ENCODE measurements at places on chromosomes 4 and X.

GRCh38 chr4:152850377-152850776 lies 70.6 kb downstream of the ARFIP1 start:
- H3K27me3 ChIP-seq = no peaks in the 10 kb centered on the region
- H3K36me3 ChIP-seq = no peaks in the 10 kb centered on the region
- H3K4me3 ChIP-seq = no peak overlapping the region
- peaks cover 10% of the 10 kb centered on the region for H3K4me1 ChIP-seq
- DNase-seq = peak; percentile 63
- peak overlapping the region; percentile 59 for H3K27ac ChIP-seq

GRCh38 chrX:4263030-4263803 lies 549.8 kb upstream of the PRKX start:
- no peak for DNase-seq
- no peak overlapping the region for H3K27ac ChIP-seq
- 0 out of 2 replicates have a peak, but pooled peaks cover 2% of the 10 kb centered on the region for H3K4me1 ChIP-seq
- H3K27me3 ChIP-seq = no peaks in the 10 kb centered on the region

- no peak overlapping the region for H3K27ac ChIP-seq
- no peak overlapping the region for H3K4me3 ChIP-seq
- H3K4me1 ChIP-seq = no peaks in the 10 kb centered on the region
- 0 out of 2 replicates have a peak, but pooled peaks cover 4% of the 10 kb centered on the region for H3K27me3 ChIP-seq
Measured at GRCh38 chr4:108152980-108153379, 15.8 kb downstream of the LEF1 start.

- peak; percentile 36 for DNase-seq
- no peak overlapping the region for H3K4me3 ChIP-seq
- no peaks in the 10 kb centered on the region for H3K4me1 ChIP-seq
- H3K27ac ChIP-seq = no peak overlapping the region
- no peaks in the 10 kb centered on the region for H3K36me3 ChIP-seq
Measured at GRCh38 chr4:146243141-146243882, 29.0 kb downstream of the REELD1 start.

GRCh38 chr4:27398631-27399310 lies 538.1 kb downstream of the STIM2 start:
- H3K4me1 ChIP-seq = no peaks in the 10 kb centered on the region
- H3K27me3 ChIP-seq = no peaks in the 10 kb centered on the region
- no peak for DNase-seq
- no peak overlapping the region for H3K4me3 ChIP-seq
- no peaks in the 10 kb centered on the region for H3K36me3 ChIP-seq

- H3K27ac ChIP-seq = no peak overlapping the region
- H3K4me1 ChIP-seq = no peaks in the 10 kb centered on the region
- no peak for DNase-seq
Measured at GRCh38 chr4:87601361-87601760, 7.0 kb upstream of the DSPP start.

DNA sequence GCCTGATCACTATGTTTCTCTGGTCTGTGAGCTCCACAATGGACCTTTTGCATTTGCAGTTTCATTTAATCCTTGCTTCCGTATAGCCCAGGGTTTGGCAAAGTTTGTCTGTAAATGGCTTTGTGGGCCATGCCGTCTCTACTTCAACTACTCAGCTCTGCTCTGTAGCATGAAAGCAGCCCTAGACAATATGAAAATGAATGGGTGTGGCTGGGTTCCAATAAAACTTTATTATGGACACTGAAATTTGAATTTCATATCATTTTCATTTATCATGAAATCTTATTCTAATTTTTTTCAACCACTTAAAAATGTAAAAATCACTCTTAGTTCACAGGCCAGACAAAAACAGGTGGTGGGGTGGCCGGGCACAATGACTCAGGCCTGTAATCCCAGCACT lies 41.5 kb downstream of the ACE2 start:
- DNase-seq = no peak
- H3K4me1 ChIP-seq = no peaks in the 10 kb centered on the region
- no peaks in the 10 kb centered on the region for H3K36me3 ChIP-seq
- no peak overlapping the region for H3K27ac ChIP-seq
- H3K4me3 ChIP-seq = no peak overlapping the region

DNA sequence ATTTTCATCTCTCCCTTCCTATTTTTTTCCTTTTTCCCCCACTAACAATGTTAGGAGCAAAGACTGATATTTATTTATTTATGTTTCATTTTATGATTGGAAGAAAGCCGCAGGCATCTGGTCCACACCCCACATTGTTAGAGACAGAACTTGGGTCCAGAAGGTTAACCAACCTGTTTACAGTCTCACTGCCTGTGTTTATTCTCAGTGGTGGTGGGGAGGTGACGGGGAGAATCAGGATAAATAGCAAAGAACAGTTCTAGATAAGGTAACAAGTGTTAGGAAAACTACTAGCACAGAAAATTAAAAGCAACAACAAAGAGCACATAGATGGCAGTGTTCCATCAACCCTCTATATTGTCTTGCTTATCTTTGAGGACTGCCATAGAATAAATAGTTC lies 301.7 kb upstream of the DIPK2B start:
- H3K36me3 ChIP-seq = no peaks in the 10 kb centered on the region
- H3K27me3 ChIP-seq = no peaks in the 10 kb centered on the region
- H3K27ac ChIP-seq = no peak overlapping the region
- H3K4me3 ChIP-seq = no peak overlapping the region
- H3K4me1 ChIP-seq = no peaks in the 10 kb centered on the region

- no peaks in the 10 kb centered on the region for H3K4me1 ChIP-seq
- no peaks in the 10 kb centered on the region for H3K36me3 ChIP-seq
- H3K4me3 ChIP-seq = peak overlapping the region; percentile 72
- peaks cover 1% of the 10 kb centered on the region for H3K27me3 ChIP-seq
- H3K27ac ChIP-seq = no peak overlapping the region
- no peak for DNase-seq
Measured at GRCh38 chrX:106725931-106726330, 570 bp upstream of the RNF128 start.

GRCh38 chr4:72942565-72942964 lies 127.0 kb downstream of the COX18 start:
- no peaks in the 10 kb centered on the region for H3K36me3 ChIP-seq
- H3K27ac ChIP-seq = no peak overlapping the region
- H3K4me1 ChIP-seq = no peaks in the 10 kb centered on the region
- no peaks in the 10 kb centered on the region for H3K27me3 ChIP-seq
- H3K4me3 ChIP-seq = no peak overlapping the region

- no peaks in the 10 kb centered on the region for H3K27me3 ChIP-seq
- H3K4me3 ChIP-seq = no peak overlapping the region
- H3K36me3 ChIP-seq = no peaks in the 10 kb centered on the region
Measured at GRCh38 chrX:19133231-19133630, 11.0 kb upstream of the ADGRG2 start.

GRCh38 chr4:77040270-77040669 lies 35.5 kb downstream of the CCNI start:
- no peak overlapping the region for H3K4me3 ChIP-seq

DNA sequence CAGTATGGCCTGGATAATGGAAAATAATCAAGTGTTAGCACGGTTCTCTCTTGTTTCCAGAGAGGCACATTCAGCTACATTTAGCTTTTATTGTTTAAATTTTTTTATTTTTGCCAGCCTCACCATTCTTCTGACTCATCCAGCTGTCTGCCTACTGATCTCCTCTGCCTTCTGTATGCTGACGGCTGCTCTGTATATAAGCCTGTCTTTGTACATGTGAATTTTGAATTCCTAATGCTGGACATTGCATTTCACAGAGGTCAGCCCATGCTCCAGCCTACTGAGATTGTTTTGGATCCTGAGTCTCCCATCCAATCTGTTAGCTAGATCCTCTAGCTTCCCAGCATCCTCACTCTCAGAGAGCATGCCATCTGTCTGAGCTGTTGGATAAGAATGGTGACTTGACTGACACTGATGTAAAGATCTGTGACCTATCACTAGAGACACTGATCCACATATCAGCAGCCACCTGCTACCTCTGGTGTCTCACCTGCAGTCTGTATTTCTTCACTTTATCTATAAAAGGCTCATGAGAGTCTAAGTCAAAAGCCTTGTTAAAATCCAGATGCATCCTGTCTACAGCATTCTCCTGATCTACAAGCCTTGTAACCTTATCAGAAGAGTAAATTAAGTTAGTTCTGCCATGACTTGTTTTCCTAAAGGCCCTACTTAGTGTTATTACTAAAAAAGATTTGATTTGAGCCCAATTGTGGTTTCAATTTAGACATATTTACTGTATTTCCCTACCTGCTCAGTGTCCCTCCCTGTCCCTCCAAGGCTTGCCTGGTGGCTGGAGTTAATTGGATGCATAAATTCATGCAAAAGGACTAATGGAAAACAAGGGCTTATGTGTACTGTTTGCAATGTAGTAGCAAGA lies 25.6 kb upstream of the ARHGAP36 start:
- no peak for DNase-seq
- H3K4me3 ChIP-seq = no peak overlapping the region
- no peaks in the 10 kb centered on the region for H3K27me3 ChIP-seq
- no peak overlapping the region for H3K27ac ChIP-seq
- H3K4me1 ChIP-seq = no peaks in the 10 kb centered on the region

GRCh38 chr4:94531991-94532789 lies 80.4 kb downstream of the PDLIM5 start:
- no peak for DNase-seq
- H3K27ac ChIP-seq = no peak overlapping the region
- H3K36me3 ChIP-seq = no peaks in the 10 kb centered on the region
- no peaks in the 10 kb centered on the region for H3K27me3 ChIP-seq

- H3K27ac ChIP-seq = no peak overlapping the region
- H3K4me1 ChIP-seq = no peaks in the 10 kb centered on the region
- no peaks in the 10 kb centered on the region for H3K27me3 ChIP-seq
- H3K36me3 ChIP-seq = no peaks in the 10 kb centered on the region
Measured at GRCh38 chr4:36492041-36492440, 210.6 kb downstream of the DTHD1 start.

- peaks cover 3% of the 10 kb centered on the region for H3K4me1 ChIP-seq
- H3K27ac ChIP-seq = no peak overlapping the region
- H3K27me3 ChIP-seq = no peaks in the 10 kb centered on the region
- H3K36me3 ChIP-seq = no peaks in the 10 kb centered on the region
- no peak for DNase-seq
- no peak overlapping the region for H3K4me3 ChIP-seq
Measured at GRCh38 chr4:24991015-24991414, 39.7 kb downstream of the LGI2 start.

DNA sequence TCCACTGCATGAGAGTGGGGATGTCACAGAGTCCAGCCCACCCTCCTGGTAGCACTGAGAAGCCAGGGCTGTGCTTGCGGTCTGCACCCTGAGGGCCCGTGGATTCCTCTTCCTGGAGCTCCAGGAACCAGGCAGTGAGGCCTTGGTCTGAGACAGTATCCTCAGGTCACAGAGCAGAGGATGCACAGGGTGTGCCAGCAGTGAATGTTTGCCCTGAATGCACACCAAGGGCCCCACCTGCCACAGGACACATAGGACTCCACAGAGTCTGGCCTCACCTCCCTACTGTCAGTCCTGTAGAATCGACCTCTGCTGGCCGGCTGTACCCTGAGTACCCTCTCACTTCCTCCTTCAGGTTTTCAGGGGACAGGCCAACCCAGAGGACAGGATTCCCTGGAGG lies 2.7 kb downstream of the MAGEA1 start:
- no peaks in the 10 kb centered on the region for H3K4me1 ChIP-seq
- DNase-seq = no peak

GRCh38 chr4:101049549-101050001 lies 297.8 kb downstream of the PPP3CA start:
- H3K4me1 ChIP-seq = peaks cover 6% of the 10 kb centered on the region
- H3K4me3 ChIP-seq = no peak overlapping the region
- no peaks in the 10 kb centered on the region for H3K36me3 ChIP-seq
- no peak for DNase-seq
- H3K27ac ChIP-seq = no peak overlapping the region

GRCh38 chrX:119698845-119699244 lies 5.9 kb upstream of the SEPTIN6 start:
- H3K27me3 ChIP-seq = no peaks in the 10 kb centered on the region
- no peak overlapping the region for H3K4me3 ChIP-seq
- no peak for DNase-seq
- H3K36me3 ChIP-seq = no peaks in the 10 kb centered on the region
- peaks cover 7% of the 10 kb centered on the region for H3K4me1 ChIP-seq

DNA sequence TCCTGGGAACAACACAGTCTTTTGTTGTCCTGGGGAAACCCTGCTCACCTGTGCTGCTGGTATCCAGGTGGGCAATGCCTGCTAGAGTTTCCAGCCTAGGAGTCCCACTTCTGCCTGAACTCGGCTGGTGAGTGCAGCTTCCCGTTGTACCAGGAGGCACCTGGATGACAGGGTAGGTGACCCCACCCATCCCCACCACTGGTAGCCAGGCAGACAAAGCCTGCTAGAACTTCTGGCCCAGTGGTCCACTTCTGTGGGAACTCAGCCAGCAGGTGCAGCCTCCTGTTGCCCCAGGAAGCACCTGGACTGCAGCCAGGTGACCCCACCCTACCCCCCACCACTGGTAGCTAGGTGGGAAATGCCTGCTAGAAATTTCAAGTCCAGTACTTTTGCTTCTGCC lies 9.7 kb upstream of the TCEAL2 start:
- H3K4me1 ChIP-seq = no peaks in the 10 kb centered on the region
- DNase-seq = no peak
- H3K4me3 ChIP-seq = no peak overlapping the region
- H3K36me3 ChIP-seq = no peaks in the 10 kb centered on the region

- H3K36me3 ChIP-seq = no peaks in the 10 kb centered on the region
- H3K4me3 ChIP-seq = no peak overlapping the region
- no peaks in the 10 kb centered on the region for H3K27me3 ChIP-seq
- DNase-seq = no peak
- no peaks in the 10 kb centered on the region for H3K4me1 ChIP-seq
Measured at GRCh38 chr4:83257811-83258210, 26.8 kb downstream of the COQ2 start.

GRCh38 chrX:7889680-7890079 lies 37.5 kb downstream of the PNPLA4 start:
- no peaks in the 10 kb centered on the region for H3K36me3 ChIP-seq
- no peak for DNase-seq
- H3K27ac ChIP-seq = no peak overlapping the region

DNA sequence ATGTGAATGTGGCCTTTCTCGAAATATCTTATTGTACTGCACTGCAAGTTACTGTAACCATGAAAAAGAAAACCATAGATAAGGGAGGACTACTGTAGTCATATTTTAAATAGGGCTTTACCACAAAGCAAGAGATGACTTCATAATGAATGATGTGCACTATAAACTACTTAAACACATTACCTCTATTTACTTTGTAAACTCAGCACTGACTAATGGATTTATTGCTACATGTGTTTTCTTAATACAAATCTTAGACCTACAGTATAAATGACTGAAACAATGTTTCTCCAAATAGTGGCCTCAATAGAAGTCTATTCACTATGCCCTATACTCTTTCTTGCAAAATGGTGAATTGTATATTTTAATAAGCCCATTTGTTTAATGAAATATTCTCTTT lies 61.1 kb downstream of the HDX start:
- DNase-seq = no peak
- H3K4me1 ChIP-seq = no peaks in the 10 kb centered on the region
- no peaks in the 10 kb centered on the region for H3K27me3 ChIP-seq
- no peak overlapping the region for H3K27ac ChIP-seq

All from H1 (cell line).